ENCODE measurements at places on chromosomes 16 and 17.
A peak's percentile ranks its signal among the peaks of the same experiment; 100 is the strongest.

- no peak for DNase-seq
Observed at GRCh38 chr17:14011740-14012405, 57.4 kb upstream of the COX10 start.

DNA sequence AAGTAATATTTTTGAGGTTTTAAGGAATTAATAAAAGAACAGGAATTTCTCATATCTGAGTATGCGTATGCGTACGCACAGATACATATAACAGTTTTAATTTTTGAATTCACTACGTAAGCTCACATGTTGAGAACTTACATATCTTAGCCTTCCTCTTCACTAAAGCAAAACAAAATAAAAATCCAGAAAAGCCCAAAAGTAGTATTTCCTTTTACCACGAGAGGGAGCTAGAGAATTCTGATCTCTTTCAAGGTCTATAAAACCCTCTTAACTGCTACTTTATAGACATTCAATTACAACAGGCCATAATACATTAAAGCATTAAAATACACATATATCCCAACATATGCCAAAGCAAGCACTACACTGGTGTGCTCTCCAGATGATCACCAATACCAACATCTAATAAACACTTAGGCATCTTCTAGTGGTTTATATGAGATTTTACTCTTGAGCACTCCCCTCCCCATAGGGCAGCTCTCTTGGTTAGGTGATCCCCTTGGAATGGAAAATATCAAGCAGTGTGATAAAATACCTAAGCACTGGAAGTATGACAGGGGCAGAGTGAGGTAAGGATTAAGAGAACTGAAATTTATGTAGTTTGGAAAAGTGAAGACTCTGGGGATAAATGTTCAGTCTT lies 94.0 kb downstream of the SKAP1 start:
- peak; percentile 64 for DNase-seq

- no peak for DNase-seq
Observed at GRCh38 chr17:36641877-36642845, 40.8 kb downstream of the MRM1 start.

DNA sequence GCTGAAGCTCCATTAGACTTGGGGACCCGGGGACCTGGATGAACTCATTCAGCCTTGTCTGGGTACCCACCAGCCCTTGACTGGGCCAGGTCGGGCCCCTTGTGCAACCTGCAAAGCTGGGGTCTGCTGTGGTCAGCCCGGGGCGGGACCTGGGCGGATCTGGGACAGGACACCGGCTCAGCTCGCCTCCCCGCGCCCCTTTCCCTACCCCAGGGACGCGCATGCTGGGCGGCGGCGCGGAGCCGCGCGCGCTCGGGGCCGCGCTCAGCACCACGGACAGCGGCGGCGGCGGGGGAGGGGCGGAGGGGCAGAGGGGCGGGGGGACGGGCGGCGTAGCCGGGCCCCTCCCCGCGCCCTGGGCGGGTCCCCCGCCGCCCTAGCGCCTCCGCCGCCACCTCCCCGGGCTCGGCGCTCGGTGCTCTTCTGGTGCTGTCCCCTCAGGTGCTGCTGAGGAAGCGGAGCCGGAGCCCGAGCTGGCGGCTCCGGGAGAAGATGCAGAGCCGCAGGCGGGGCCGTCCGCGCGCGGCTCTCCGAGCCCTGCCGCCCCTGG lies 7.4 kb downstream of the ACD start:
- DNase-seq = no peak

DNA sequence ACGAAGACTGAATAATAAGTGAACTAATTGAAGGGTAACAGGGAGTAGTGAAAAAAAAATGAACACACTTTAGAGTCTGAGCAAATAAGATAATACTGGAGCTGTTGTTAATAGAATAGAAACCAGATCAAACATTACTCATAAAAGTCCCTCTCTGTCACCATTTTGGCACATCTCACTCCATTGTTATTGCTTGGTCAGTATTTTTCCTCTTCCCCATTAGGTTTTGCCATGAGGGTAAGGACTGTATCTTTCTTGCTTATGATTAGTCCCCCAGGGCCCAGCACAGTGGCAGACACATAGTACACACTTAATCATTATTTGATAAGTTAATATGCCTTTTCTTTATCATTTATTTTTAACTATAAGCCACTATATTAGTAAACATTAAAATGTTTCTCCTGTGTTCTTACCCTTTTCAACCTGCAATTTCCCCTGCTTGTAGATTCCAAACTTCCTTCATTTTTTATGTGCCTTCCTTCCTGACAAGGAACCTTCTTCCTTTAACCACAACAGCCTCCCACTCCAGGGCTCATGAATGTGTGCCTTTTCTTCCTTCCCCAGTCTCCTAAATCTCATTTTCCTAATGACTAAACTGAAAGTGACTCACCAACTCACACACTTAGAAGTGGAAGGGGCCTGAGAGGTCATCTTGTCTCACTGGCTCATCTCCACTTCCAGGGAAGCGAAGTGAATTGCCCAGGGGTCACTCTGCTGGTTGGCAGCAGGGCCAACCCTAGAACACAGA lies 88.2 kb upstream of the HAS3 start:
- DNase-seq = peak; percentile 22

GRCh38 chr17:57292091-57292490 lies 35.8 kb downstream of the MSI2 start:
- DNase-seq = no peak

- no peak for DNase-seq
Observed at GRCh38 chr16:60907645-60908044, 1128.6 kb downstream of the CDH8 start.

DNA sequence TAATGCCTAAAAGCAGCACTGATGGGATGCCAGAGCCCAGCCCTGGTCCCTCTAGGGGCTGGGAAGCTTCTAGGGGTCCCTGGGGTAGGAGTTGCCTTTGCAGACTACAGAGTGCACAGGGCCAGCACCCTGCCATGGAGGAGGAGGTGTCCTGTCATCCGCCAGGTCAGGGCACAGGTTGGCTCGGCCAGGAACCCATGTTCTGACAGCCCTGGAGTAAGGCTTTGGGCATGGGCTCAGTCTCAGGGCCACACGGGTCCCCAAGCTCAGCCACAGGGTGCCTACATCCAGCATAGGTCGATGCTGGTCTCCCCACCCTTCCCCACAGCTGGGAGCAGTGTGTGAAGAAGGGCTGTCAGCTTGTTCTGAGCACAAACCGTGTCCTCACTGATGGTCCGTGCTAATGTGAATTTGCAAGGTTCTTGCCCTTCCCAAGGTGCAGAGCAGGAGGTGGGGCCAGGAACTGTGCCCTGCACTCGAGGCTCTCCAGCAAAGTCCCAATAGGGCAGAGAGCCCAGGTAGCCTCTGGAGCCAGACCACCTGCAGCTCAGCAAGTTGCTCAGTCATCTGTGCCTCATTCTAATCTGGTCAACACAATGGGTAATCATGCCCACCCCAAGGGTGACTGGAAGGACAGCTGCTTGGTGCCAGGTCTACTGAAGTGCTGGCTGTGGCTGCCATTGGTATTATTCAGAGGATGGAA lies 72.8 kb downstream of the AMFR start:
- DNase-seq = no peak

- DNase-seq = no peak
Observed at GRCh38 chr17:76091526-76092286, 11.9 kb downstream of the EXOC7 start.

GRCh38 chr16:58306327-58306726 lies 11.5 kb upstream of the PRSS54 start:
- peak; percentile 29 for DNase-seq

DNA sequence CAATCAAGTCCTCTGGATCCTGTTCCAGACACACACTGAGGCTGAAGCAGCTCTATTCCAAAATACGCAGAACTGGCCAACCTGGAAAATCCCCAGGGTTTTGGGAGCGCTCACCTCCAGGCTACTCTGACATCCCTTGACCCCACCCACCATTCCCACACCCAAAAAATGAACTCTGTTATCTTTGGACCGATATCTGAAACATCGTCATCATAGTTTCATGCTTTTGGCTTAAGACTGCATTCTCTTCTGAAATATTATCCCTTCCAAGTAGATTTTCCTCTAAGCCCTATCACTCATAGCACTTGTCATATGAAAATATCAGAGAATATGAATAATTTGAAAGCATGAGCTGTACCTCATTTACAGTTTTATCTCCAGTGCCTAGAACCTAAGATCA lies 34.7 kb downstream of the VAT1L start:
- DNase-seq = no peak

DNA sequence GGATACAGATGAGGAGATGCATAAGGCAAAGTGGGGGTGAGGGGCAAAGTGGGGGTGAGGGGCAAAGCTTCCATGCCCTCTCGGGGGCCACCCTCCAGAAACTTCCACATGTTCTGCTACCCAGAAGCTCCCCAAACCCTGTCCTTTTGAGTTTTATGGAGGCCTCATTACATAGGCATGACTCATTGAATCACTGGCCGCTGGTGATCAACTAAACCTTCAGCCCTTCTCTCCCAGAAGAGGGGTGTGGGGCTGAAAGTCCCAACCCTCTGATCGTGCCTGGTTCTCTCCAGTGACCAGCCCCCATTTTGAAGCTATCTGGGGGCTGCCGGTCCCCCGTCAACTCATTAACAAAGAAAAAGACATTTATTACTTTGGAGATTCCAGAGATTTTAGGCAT lies 27.5 kb downstream of the ITGAE start:
- peak; percentile 6 for DNase-seq

DNA sequence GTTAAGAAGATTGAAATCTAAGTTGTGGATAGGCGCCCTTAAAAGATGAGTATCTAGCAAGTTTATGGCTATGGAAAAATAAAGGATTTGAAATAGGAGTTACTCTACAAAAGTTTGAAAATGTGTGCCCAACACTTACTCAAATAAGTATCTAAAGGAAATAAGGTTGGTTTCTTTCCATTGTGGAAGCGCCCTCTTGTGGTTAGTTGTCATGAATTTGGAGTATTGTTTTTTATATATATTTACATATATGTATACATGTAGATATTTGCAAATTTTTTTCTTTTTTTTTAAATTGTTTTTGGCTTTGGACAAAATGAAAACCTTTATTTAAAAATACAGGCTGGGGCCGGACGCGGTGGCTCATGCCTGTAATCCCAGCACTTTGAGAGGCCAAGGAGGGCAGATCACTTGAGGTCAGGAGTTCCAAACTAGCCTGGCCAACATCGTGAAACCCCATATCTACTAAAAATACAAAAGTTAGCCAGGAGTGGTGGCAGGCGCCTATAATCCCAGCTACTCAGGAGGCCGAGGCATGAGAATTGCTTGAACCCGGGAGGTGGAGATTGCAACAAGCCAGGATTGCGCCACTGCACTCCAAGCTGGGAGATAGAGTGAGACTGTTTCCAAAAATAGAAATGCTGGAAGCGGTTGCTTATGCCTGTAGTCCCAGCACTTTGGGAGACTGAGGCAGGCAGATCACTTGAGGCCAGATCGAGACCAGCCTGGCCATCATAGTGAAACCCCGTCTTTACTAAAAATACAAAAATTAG lies 24.0 kb upstream of the VPS4A start:
- peak; percentile 72 for DNase-seq

DNA sequence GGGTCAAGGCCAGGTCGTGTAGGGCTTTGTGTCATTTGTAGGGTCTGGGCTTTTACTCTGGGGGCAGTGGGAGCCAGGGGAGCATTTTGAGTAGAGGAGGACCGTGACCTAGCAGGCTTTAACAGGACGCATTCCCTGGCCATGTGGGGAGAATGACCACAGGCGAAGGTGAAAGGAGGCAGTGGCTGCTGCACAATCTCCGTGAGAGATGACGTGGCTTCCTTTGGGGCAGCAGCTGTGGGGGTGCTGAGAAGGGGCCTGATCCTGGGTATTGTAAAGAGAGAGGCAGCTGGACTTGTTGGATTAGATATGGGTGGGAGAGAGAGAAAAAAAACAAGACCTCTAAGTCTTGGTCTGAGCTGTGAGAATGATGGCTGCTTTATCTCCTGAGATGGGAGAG lies 46.0 kb downstream of the KATNIP start:
- DNase-seq = no peak

DNA sequence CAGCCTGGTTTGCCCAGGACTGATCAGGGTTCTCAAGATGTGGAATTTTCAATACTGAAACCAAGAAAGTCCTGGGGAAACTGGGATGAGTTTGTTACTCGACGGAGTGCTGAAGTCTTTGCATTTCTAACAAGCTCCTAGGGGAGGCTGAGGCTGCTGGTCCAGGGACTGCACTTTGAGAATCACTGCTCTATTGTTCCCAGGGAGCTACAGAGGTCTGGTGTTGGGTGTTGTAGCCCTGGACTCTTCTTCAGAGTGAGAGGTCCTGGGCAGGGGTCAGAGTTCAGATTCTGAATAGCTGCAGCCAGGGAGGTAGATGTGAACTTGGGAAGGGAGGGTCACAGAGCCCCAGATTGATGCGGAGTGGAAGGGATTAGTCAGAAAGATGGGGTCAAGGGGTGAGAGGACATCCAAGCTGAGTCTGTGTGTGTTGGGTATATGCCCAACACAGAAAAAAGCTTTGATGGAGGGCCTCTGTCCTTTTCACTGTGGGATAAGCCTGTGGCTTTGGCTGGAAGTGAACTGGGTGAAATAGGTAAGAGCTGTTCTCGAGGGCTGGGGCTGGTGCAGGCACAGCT lies 14.1 kb downstream of the TMEM238L start:
- no peak for DNase-seq

- no peak for DNase-seq
Observed at GRCh38 chr16:87216148-87216840, 100.9 kb downstream of the C16orf95 start.

- DNase-seq = no peak
Observed at GRCh38 chr17:75647061-75647460, 13.8 kb downstream of the SMIM5 start.

DNA sequence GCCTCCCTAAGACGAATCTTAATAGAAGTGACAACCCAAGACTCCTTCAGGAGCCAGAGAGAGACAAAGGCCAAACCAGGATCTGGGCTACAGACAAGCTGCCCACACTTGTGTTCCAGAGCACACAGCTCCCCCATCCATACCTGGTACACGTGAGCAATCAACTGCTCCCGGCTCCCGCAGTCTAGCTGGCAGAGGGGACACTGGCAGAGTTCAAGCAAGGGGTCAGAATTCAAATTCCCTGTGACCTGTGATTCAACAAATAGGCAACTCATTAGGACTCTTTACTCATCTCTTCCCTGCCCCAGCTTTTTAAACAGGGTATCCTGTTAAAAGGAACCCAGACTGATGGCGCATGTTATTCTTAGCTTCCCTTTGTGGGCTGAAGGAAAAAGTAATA lies 18.2 kb downstream of the ATXN1L start:
- no peak for DNase-seq

GRCh38 chr17:74134991-74135390 lies 68.5 kb upstream of the RPL38 start:
- no peak for DNase-seq
